ENCODE measurements at places on chromosomes 4 and X.

DNA sequence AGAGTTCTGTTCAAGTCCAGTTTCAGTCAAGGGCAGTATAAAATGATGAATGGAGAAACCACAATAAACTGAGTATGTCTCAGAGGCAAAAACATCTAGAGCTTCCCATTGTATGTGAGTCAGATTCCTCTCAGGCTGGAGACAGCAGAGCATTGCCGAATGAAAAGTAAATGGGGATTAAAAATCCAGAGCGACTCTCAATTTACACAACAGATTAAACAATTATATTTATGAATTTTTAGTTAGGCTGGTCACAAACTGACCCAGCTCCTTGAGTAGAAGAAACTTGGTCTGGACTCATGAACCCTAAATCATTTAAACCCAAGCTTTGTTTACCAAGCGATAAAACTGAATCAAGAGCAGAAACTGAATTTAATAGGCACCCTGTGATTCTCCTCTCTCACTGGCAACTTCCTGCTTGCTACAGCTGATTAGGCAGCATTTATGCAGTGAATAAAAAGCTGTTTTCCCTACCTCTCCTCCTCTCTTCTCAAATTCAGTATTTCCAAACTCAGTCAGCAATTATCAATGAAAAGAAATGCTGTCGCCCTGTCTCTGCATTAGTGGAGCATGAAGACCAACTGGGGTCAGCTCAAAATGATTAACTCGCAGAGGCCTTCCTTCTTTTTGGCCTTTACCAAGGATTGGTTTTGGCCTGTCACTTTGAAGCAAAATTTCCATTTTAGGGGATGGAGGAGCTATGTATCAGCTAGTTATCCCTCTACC lies 568.0 kb downstream of the PDHA2 start:
- DNase-seq: no peak

GRCh38 chrX:53323196-53323595 lies 41.8 kb upstream of the IQSEC2 start:
- no peak for DNase-seq

- DNase-seq: no peak
Measured at GRCh38 chrX:13082206-13083065, 38.0 kb upstream of the FAM9C start.

DNA sequence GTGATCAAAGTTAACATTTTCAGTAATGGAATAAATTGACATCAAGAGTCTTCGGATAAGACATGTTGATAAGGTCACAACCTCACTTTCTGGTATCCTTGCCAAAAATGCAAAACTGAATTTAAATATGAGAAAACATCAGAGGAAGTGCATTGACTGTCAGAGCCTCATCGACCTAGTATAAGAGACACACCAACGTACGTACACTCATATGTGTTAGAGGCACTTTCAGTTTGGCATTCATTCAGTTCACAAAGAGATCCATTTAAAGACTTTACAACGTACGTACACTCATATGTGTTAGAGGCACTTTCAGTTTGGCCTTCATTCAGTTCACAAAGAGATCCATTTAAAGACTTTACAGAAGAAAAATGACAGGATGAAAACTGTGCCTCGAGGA lies 280.3 kb downstream of the INPP4B start:
- no peak for DNase-seq

- DNase-seq: no peak
Measured at GRCh38 chr4:150289881-150290280, 211.6 kb downstream of the DCLK2 start.

DNA sequence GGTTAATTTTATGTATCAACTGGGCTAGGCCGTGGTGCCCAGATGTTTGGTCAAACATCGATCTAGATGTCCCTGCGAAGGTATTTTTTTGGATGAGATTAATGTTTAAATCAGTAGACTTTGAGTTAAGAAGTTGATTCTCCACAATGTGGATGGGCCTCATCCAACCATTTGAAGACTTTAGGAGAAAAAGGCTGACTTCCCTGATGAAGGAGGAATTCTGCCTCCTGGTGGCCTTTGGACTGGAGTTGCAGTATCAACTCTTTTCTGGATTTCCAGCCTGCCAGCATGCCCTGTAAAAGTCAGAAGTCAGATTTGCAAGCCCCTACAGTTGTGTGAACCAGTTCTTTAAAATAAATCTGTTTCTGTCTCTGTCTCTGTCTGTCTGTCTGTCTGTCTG lies 91.4 kb downstream of the STK32B start:
- no peak for DNase-seq

- no peak for DNase-seq
Measured at GRCh38 chr4:73729534-73730165, 10.7 kb upstream of the CXCL8 start.

DNA sequence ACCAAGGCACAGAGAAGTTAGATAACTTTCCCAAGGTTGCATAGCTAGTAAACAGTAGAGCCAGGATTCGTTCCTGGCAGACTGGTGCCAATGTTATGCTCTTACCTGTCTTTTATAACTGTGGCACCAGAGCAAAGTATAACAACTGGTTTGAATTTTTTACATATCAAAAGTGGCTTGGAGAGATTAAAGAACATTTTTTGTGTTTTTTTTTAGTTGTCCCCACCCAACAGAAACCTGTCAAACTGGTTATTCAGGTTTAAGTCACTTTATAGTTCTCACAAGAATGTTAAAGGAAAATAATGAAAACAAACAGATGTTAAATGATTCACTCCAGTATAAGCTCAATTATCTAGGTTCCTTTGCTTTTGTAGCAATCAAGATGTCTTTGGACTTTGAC lies 15.6 kb upstream of the FAM47E start:
- no peak for DNase-seq

DNA sequence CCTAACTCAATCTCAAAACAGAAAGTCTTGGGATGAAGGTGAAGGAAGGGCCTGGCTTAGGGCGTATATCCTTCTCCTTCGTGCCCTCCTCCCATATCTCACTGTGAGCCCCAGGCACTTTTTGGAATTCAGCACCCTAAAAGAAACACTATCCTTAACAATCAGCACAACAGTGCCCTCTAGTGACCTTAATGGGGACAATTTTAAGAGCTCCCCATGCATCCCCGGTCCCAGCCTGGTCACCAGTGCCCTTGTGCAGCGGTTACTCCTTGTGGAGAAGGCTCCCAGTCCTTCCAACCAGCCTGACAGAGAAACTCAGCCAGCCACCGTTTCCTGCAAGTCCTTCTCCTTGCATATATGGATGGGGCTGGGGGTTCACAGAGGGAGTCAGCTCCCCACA lies 4.2 kb downstream of the PAK3 start:
- DNase-seq: no peak

DNA sequence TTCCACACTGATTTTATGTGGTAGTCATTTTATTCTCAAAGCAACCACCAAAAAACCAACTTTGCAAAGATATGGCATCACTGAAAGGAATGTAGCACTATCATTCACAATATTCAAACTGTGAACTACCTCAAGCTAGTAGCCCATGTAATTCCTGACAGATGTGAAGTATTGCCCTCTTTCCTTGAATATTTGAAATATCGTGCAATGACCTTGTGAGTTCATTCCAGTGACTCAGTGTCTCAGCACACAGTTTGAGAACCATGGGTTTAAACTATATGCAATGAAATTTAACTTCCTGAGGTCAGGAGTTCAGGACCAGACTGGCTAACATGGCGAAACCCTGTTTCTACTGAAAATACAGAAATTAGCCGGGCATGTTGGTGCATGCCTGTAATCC lies 20.9 kb upstream of the IQCM start:
- DNase-seq: no peak

DNA sequence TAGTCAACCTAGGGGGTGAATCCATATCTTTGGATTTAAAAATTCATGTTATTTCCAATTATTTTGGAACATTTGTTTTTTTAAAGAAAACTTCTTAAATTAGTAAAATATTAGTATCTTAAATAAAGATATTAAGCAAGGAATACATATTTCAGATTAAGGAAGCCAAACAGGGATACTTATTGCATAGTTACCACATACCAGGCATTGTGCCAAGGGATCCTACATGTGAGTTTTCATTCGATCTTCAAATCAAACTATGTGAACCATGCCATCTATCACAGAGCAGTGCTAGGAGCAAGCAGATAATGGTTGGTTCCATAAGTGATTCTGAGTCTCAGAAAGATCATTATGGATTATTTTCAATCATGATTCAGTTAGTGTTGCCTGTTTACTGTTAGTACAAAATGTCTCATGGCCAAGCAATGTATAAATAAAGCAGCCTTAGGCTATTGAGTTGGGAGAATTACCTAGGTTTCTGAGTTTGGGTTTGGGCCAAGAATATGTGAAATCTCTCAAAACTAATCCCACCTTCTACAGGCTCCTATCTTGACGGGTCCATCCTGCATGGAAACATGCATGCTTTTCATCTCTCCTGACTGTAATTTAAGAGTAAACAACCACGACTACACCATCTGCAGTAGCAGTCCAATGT lies 176.7 kb downstream of the NPFFR2 start:
- no peak for DNase-seq

DNA sequence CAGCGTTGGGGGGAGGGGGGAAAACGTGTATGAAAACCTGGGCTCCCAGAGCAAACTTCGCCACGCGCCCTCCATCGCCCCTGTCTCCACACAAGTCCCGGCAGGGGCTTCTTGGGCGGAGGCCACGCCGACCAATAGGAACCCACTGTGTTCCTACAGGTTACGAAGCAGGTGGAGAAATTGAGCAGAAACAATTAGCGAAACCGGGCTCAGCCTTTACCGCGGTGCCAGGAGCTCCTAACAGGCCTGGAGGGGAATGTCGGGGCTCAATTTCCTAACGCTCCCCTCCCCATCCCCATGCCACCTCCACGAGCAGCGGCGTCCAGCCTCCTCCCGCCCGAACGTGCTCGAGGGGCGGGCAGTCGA lies 589 bp upstream of the KIT start:
- no peak for DNase-seq

GRCh38 chr4:40718586-40718985 lies 31.2 kb upstream of the NSUN7 start:
- DNase-seq: no peak

DNA sequence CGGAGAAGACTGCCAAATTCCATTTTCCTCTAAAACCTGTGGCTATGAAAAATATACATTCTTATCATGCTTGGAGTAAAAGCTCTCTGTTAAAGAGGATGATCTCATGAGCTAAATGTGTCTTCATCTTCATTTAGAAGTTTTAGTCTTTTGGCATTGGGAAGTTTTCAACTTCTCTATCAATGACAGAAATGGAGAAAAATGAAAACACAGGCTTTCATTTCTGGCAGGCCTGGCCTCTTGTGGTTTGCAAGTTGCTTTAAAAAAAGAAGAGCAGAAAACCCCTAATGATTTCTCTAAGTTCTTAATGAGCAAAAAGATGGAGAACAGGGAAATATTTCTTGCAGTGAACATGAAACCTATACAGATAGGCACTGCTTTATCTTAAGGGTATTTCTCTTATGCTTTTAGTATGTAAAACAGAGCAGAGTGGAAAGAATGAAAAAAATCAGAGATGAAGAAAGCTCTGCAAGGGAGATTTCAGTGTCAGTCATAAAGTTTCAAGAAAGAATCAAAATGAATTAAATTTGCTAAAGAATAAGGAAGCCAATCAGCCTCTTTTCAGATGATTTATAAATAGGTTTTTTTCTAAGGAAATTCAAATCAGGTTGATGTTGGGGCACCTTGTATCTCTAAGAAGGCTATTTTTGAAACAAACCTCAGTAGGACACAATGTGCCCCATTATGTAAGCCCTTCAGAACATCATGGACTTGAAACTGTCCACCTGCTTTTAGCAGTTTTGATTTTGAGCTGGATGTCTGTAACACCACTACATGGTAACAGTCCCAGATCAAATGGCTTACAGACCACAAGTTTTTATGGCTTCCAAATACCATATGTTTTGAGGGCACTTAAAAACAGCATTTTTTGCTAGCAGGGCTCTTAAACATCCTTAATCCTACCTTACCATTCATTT lies 225.0 kb downstream of the GRIA3 start:
- DNase-seq: no peak

- DNase-seq: no peak
Measured at GRCh38 chr4:88247148-88247547, 37.2 kb downstream of the PPM1K start.

- DNase-seq: no peak
Measured at GRCh38 chrX:125424536-125424935, 104.9 kb downstream of the TEX13C start.

- DNase-seq: no peak
Measured at GRCh38 chr4:155545456-155545855, 121.2 kb upstream of the GUCY1A1 start.

DNA sequence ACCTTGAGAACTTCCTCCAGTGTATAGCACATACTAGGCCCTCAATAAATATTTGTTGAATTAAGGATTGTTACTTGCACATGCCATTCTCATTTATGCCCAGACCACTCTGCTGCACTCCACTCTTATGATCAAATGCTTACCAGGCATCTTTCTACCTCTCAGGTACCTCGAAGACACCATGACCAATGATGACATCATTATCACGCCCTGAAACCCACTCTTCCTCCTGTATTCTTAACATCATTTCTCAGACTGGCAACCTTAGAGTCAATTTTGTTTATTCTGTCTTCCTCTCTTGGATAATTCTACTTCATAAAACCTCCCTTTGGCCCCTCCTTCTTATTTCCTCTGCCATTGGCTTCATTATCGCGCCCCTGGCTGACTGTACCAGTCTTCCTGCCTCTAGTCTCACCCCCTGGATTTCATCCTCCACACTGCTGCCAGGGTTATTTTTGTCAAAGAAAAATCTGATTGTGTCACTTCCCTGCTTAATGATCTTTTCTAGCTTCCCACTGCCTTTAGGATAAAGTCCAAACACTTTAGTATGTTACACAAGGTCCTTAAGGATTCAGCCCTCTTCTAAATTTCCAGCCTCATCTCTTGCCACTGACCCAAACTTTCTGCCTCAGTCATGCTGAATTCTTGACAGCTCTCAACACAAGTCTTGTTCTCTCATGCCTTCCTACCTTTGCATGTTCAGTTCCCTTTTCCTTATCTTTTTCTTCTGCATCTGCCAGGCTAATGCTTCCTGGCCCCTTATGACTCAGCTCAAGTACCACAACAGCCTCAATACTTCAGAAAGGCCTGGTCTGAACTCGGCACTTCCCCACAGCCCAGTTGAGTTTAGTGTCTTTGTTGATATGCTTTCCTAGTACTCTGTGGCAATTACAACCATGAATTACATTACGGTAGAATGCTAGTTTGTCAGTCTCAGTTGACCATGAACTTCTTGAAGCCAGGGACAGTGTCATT lies 45.8 kb downstream of the HDAC8 start:
- no peak for DNase-seq

DNA sequence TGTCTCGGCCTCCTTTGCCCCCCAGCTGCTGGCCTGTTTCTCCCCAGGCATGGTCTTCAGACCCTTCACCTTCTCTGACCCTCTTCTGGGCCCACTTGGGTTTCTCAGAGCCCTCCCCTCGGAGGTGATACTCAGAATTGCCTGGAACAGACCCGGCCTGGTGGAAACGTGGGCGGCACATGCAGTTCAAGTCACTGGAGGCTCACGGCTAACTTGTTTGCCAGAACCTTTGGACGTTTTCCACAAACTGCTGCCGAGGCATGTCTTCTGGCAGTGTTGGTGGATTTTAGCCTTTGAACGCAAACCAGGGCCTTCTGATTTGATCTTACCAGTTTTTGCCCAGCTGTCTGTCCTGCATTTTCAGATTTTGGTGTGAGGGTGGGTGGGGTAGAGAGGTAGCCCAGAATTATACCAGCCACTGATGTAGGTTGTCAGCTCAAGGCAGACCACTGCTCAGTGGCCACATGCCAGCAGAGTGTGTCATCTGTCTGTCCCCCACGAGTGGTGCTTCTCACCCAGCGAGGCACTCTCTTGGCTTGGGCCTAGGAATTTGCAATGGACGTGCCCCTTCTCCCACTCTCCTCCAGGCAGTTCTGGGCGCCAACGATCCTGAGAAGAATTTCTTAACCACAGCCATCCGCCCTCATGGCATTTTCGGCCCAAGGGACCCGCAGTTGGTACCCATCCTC lies 32.5 kb upstream of the ZNF185 start:
- DNase-seq: no peak

GRCh38 chr4:80027611-80028010 lies 45.4 kb downstream of the ANTXR2 start:
- DNase-seq: no peak

All from stimulated activated CD4-positive, alpha-beta T cell treated with anti-CD3 and anti-CD28 coated beads, Interleukin-1b, Interleukin-23, amount 100 ng/mL, for 1 hour (primary cell).